ENCODE measurements at places on chromosomes 3 and 15.

- no peak for DNase-seq
Measured at GRCh38 chr3:185949515-185949914, 11.7 kb upstream of the TRA2B start.

DNA sequence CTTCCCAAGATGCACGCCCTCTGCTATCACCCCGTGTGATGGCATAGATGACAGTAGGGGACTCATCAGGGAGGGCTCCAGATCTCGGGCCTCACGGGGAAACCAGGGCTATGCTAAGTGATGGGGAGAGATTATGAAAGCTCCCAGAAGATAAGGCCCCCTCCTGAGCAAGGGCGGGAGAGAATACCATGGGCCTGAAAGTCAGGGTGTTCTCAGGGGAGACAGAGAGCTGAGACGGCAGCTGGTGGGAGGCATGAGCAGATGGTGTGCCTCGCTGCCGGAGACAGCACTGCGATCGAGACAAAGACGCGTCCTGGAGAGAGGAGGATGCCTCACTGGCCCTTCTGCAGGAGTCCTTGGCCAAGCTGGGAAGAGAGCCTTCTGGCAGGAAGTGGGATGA lies 106.5 kb upstream of the ADPGK start:
- no peak for DNase-seq

- DNase-seq: no peak
Measured at GRCh38 chr3:140972833-140973232, 31.2 kb downstream of the SLC25A36 start.

GRCh38 chr3:36418296-36418695 lies 38.0 kb downstream of the STAC start:
- no peak for DNase-seq

GRCh38 chr3:39138804-39139415 lies 14.5 kb downstream of the CSRNP1 start:
- no peak for DNase-seq

DNA sequence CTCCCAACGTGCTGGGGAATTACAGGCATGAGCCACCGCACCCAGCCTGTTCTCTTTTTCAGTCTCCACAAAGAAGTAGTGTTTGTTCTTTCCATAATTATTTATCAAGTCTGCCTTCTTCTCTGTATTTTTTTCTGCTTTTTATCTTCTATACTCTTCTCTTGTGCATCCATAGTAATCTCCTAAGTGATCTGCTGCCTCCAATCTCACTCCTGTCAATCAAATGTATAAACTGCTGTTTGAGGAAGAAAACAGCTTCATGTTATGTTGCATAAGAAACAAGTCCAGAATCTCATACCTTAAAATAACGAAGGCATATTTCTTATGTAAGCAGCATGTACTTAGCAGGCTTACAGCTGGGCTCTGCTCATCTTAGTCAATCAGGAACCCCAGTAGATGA lies 801.6 kb upstream of the NR2F2 start:
- DNase-seq: no peak

- no peak for DNase-seq
Measured at GRCh38 chr3:181719991-181720680, 8.4 kb downstream of the SOX2 start.
